Stimulated activated CD4-positive, alpha-beta T cell treated with anti-CD3 and anti-CD28 coated beads, Interleukin-4, amount 100 ng/mL, for 1 hour (primary cell): ENCODE measurements at places on chromosomes 11 and 22.

DNA sequence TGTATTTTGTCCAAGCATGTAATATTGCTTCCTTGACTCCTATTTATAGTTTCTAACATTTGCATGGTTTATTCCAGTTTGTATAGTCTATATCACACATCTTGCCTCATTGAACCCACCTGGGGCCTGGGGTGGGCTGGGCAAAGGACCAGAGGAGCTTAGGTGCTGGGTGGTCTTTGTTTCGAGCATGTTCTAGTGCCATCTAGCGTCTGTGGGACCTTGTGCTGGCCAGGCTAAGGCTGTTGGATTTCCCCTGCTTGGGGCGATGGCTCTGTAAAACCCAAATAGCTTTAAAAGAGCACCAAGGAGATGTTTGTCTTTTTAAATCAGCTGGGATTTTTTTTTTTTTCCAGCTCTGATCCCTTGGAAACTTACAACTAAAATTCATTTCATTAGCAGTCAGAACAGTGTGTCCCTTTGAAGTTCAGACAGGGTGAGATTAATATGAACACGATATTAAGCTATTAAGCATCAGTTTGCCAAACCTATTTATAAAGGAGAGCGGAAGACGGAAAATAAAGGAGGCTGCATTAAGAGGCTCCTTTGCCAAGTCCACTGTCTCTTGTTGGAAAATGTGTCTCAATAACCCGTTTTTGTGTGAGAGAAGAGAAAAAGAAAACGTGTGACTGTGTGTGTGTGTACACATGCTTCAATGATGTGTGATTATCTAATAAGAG lies 157.4 kb downstream of the COMMD9 start:
- no peak for DNase-seq

DNA sequence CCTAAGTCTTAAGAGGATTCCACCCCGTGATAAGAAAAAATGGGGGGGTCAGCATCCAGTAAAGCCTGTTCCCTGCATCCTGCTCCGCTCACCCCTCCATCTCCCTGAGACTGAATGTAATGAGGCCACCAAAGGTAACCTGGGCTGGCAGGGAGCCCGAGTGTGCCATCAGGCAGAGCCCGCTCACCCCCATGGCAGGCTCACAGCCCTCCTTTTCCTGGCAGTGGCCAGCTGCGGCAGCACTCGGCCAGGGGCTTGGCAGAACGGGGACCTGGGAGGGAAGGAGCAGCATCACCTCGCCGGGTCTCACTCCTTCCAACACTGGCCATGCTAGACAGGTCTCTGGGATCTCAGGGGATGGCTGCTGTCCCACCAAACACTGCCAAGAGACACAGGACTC lies 64.4 kb downstream of the PRDM11 start:
- DNase-seq = no peak

GRCh38 chr11:114368918-114369680 lies 31.2 kb downstream of the C11orf71 start:
- DNase-seq = no peak

DNA sequence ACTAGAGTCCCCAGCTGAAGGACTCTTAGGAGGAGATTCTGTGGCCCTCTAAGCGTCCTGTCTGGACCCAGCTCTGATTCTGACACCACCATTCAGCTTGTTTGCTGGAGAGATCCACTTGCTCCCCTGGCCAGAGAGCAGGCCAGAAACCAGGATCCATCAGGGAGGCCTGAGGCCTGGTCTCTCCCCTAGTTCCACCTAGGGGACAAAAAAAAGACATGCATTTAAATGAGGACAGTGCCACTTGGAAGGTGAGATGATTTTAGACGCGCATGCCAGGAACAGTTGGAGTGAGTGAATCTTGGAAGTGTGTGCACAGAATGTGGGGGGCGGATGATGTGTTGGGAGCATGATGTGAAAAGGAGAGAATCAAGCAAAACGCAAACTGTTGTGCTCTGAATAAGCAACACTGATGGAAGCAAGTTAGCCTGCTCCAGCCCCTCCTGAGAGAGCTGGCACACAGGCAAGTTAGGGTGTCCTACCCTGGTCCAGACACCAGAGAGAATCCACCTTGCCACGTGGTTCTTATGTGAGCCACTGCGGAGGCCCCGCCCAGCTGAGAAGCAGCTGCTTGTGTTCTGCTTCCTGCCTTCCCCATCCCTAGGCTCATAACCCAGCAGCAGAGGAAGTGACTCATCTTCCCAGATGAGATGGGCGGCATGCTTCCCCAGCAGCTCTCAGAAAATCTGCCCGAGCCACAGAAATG lies 8.0 kb upstream of the SLCO2B1 start:
- peak; percentile 69 for DNase-seq

- DNase-seq = no peak
These were observed 165.0 kb downstream of the RCN1 start for GRCh38 chr11:32255841-32256240.

- no peak for DNase-seq
These were observed 11.2 kb upstream of the PPP2R1B start for GRCh38 chr11:111777094-111778046.

GRCh38 chr11:134474942-134475341 lies 62.9 kb upstream of the B3GAT1 start:
- DNase-seq = no peak

DNA sequence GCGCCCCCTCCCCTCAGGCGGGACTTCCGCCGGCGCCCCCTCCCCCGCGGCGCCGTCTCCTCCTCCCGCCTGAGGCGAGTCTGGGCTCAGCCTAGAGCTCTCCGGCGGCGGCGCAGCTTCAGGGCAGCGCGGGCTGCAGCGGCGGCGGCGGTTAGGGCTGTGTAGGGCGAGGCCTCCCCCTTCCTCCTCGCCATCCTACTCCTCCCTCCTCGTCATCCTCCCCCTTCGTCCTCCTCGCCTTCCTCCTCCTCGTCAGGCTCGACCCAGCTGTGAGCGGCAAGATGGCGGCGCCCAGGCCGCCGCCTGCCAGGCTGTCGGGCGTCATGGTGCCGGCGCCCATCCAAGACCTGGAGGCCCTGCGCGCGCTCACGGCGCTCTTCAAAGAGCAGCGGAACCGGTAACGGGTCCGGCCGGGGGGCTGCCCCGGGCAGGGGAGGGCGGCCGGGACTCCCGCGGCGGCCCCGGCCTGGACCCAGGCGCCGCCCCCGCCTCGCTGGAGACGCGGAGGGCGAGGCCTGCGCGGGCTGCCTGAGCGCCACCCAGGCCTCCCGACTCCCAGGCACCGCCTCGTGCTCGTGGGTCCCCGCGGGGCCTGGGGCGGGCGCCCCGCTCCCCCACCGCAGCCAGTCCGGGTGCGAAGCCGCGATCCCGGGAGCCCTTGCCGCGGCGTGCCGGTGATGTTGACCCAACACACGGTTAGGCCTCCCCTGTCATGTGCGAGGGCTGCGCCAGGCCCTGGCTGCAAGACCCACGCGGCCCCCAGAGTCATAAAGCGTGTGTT lies at the start of gene ATXN10:
Gene ATXN10, plus strand, starts transcription at position 52 of the 781 bp plus-strand sequence. Its CDS starts 230 bp downstream, at position 282.
- peak; percentile 77 for DNase-seq

DNA sequence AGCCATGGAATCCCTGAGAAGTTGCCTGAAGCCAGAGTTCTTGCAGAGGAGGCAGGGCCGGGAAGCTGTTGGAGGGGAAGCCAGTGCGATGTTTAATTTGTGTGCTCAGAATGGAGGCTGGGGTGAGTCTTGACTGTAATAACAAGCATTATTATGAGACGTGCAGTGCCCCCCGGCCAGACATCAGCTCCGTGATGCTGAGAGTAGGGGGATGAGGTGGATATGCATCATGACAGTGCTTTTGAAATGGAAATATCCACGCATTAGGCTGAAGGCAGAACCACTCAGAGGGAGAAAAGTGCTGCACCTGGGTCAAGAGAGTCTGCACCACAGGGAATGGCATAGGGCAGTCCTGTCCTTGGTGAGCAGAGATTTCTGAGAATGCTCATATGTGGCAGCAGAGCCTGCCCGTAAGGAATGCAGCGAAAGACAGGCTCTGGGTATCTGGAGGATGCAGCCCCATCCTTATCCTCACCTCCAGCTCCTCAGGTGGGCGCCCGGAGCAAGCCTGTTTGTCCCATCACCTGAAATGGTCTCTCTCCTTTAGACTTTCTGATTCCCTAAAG lies 37.6 kb upstream of the SEZ6L start:
- no peak for DNase-seq

DNA sequence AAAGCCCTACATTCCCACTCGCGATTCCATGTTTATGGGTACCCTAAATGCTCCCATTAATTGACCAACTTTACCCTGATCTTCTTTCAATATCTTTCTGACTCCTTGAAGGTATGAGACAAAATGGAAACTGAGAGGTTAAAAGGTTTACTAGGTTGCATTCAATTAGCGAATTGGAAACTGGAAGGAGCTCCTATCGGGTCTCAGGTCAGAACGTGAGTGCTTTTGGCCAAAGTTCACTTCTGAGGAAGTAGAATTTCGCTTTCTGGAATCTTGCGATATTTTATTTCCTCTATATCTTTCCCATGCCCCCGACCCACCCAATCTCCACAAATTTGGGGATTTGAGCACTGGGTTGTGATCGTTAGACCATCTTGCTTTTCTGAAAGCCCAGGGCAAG lies 2.6 kb downstream of the EHF start:
- DNase-seq = no peak

DNA sequence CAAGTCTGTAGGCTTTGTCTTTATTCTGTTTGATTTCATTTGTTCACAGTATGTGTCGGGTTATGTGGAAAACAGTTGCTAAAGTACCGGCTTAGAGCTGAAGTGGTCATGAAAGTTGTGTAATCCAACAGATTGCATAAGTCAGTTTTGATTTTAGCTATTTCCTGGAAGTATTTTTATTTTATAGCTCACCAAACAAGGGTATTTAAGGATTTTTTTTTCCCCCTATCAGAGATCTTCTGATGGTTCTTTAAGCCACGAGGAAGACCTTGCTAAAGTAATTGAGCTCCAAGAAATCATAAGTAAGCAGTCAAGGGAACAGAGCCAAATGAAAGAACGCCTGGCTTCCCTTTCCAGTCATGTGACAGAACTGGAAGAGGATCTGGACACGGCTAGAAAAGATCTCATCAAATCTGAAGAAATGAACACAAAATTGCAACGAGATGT lies 55.9 kb downstream of the PPFIA1 start:
- no peak for DNase-seq

- DNase-seq = no peak
These were observed 4.2 kb downstream of the OR56B4 start for GRCh38 chr11:6111673-6112072.

DNA sequence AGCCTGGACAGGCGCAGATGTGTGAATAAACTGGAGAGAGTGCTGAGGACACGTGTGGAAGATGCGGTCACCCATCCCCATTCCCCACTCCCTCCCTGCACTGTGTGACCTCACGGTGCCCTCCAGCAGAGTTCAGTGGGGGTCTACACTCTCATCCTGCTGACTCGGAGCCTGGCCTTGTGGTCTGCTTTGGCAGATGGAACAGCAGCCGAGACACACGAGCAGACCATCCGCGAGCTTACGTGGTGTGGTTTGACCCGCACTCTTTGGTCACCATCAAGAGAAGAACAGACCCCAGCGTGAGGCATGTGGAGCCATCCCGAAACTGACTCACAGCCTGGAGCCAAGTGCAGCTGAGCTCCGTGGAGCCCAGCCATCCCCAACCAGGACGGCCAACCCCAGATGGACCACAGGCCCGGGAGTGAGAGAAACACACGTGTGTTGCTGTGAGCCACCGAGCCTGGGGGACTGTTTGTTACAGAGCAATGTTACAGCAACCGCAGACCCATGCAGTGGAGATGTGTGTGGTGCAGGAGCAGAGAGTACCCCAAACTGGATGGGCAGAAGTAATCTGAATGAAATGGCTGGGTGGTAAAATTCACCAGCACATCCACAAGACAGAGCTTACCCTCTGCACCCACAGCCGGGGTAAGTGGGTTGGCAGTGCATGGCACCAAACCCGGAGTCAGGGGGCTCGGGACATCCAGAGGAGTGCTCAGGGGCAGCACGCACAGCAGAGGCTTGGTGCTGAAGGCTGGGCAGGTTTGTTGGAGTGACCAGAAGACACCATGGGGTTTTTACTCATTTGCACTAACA lies 90.7 kb downstream of the RTL6 start:
- no peak for DNase-seq

DNA sequence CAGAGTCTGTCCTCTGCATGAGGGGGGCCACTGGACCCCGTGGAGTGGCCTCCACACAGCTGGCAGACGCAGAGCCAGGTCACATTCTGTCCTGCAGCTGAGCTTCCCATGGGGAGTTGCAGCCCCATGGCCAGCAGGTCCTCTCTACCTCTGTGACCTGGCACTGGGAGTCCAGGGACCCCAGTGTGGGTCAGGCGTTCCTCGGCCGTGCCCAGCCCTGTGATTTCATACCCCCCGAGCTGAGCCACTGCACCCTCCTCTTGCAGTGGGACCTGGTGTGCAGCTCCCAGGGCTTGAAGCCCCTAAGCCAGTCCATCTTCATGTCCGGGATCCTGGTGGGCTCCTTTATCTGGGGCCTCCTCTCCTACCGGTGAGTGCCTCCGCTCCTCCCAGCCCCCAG lies 32.2 kb upstream of the SLC22A12 start:
- no peak for DNase-seq

GRCh38 chr11:102760344-102761035 lies 19.9 kb downstream of the MMP10 start:
- DNase-seq = no peak

DNA sequence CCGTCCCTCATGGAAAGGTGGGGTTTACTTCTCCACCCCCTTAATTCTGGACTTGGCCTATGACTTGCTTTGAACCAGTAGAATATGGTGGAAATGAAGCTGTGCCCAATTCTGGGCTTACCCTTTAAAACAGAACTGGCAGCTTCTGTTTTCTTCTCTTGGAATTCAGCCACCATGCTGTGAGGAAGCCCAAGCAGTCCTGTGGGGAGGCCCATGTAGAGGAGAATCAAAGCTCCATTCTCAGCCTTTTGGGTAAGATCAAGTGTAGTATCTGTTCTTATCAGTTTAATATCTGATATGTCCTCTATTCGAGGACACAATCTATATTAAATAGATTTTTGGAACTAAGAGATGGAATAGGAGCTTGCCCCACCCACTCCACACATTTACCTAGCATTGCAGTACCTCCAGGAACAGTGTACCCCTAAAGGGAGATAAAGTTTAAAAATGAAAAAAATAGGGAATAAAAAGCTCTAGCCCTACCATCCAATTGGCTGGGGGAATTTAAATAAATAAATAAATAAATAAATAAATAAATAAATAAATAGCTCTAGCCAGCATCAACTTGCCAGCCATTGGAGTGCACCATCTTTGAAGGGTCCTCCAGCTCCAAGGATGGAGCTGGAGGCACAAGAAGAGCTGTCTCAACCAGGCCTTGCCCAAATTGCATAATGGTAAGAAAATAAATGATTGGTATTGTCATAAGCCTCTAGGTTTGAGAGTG lies 13.2 kb upstream of the SYVN1 start:
- DNase-seq = no peak

- no peak for DNase-seq
These were observed 12.5 kb downstream of the THY1 start for GRCh38 chr11:119410501-119410900.

- no peak for DNase-seq
These were observed 13.7 kb downstream of the PDHX start for GRCh38 chr11:34929794-34930763.

DNA sequence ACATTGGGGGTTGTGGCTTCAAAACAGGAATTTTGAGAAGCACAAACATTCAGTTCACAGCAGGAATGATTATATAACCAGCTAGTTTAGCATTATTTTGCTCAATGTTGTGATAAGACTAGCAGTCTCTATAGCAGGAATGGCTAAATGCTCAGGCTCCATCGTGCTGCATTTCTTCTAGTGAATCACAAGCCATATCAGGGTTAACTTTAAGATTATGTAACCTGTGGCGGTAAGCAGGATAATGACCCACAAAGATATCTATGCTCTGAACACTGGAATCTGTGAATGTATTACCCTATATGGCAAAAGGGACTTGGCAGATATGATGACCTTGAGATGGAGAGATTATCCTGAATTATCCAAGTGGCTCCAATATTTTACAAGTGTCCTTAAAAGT lies 14.8 kb downstream of the FSHB start:
- DNase-seq = no peak

- DNase-seq = no peak
These were observed 7.6 kb upstream of the VPS37C start for GRCh38 chr11:61168800-61169199.
